ENCODE measurements at places on chromosomes 11 and 22. TPM values are rescaled to one million over a fixed set of nuclear protein-coding genes. Genes with fewer than 3 reads are reported as not detected.

Gene APOL1
- 0.13 TPM for total RNA-seq

DNA sequence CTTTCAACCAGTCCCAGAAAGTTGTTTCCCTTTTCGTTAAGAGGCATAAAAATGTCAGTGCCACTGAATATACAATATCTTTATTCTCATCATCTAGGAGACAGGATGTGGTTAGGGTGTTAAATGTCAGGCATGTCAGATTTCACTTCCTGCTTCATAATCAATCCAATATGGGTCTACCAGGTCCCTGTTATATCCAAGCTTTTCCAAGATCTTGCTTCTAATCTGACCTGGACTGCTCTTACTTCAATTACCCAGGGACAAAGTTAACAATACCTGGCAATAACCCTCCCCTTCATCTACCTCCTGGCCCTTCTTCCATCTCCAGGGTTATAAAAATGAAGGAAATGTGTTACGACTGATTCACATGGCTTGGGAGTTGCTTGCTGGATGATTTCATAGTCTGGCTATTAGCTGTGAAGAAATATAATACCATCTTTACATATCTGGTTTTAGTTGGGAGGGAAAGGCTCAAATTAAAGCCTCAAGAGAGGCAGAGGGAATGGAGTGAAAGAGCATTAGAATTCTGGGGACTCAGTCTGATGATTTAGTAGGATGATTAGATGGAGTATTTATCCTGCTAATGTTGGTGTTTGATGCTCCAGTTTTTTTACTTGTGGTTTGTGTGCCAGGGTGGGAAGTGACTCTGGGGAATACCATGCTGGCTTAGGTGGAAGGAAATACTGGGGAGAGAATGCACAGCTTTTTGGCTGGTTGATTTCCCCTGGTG lies 534.3 kb downstream of the ETS1 start:
- H3K4me3 ChIP-seq, result no peak overlapping the region
- no peaks in the 10 kb centered on the region for H3K4me1 ChIP-seq
- H3K27me3 ChIP-seq, result no peaks in the 10 kb centered on the region
- DNase-seq, result no peak

GRCh38 chr11:46554213-46555147 lies 39.3 kb downstream of the AMBRA1 start:
- no peak overlapping the region for H3K4me3 ChIP-seq
- H3K27me3 ChIP-seq, result no peaks in the 10 kb centered on the region
- H3K4me1 ChIP-seq, result peaks cover 3% of the 10 kb centered on the region
- DNase-seq, result no peak

Gene GAL
- 65.2 TPM for total RNA-seq

Gene MS4A10
- not detected for total RNA-seq

Gene CLCF1
- 2.1 TPM for total RNA-seq

DNA sequence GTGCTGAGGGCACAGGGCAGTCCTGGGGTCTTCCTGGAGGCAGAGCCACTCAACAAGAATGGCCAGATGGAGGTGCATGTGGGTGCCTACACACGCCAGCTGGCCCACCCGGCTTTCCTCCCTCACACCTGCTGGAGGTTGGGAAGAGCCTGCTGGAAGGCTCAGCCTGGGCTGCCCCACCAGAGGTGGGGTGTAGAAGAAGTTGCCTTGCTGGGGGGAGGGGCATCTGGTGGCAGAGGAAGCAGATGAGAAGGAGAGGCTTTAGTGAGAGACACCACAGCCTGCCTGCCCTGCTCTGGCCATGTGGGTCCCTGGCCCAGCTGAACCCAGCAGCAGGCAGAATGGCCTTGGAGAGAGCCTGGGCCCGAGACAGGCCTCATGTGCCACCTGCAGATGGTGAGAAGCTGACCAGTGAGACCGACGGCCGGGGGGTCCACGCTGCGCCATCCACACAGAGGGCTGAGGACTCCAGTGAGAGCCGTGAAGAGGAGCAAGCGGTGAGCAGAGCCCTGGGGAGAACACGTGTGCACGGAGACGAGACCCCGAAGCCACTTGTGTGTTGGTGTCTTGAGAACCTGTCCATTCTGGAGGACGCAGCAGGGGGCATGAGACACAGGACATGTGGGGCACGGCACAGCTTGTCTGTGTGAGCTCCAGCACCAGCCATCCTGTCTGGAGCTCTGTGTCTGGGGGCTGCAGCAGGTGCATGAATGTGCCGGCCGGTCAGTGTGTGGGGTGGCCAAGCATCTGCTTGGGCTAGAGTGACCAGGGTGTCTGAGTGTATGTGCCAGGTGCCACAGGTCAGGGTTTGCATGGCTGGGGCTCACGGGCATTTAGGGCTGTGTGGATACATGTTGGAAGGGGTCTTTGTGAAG lies 2.7 kb downstream of the B4GALNT4 start:
- no peaks in the 10 kb centered on the region for H3K4me1 ChIP-seq
- H3K4me3 ChIP-seq, result no peak overlapping the region
- H3K36me3 ChIP-seq, result peaks cover 32% of the 10 kb centered on the region
- no peak overlapping the region for H3K27ac ChIP-seq

- peak; percentile 88 for DNase-seq
- peaks cover 3% of the 10 kb centered on the region for H3K27me3 ChIP-seq
- H3K4me3 ChIP-seq, result peak overlapping the region; percentile 31
- H3K36me3 ChIP-seq, result no peaks in the 10 kb centered on the region
- H3K27ac ChIP-seq, result no peak overlapping the region
- no peaks in the 10 kb centered on the region for H3K4me1 ChIP-seq
These were observed 50.3 kb downstream of the CD6 start for GRCh38 chr11:61021661-61022212.

- no peaks in the 10 kb centered on the region for H3K36me3 ChIP-seq
- peaks cover 2% of the 10 kb centered on the region for H3K27me3 ChIP-seq
- peaks cover 6% of the 10 kb centered on the region for H3K4me1 ChIP-seq
- no peak overlapping the region for H3K4me3 ChIP-seq
- H3K27ac ChIP-seq, result no peak overlapping the region
These were observed 7.4 kb downstream of the BMAL1 start for GRCh38 chr11:13284776-13285588.

DNA sequence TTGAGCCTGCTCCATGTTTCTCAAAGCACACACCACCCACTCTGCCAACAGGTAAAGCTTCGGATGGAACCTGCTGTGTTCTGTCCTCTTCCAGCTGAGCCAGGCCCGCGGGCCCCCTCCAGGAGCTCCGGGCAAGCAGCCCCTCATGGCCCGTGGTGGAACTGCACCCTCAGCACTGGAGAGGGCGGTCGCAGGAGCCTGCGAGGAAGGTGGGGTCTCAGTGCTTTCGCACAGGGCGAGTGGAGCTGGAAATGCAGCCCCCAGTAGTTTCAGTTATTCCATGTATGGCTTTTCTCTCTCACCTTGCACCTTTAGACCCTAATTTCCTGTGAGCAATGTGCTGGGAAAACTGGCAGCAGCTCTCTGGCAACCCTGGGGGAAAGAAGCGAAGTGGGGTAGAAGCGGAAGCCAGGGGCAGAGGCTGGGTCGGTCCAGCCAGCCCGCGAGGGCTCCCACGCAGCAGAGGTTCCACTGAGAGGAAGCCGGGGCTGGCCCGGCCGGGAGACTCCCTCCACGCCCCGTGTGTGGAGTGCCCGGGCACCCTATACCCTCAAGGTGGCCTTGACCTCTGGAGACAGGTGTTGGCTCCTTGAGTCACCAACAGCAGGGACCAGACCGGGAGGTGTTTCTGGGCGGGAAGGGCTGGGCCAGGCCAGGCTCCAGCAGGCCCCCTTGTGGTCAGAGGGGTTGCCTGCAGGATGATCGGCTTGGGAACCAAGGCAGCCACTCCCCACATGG lies 119.9 kb upstream of the TMEM45B start:
- peak; percentile 90 for DNase-seq
- no peaks in the 10 kb centered on the region for H3K27me3 ChIP-seq
- H3K36me3 ChIP-seq, result no peaks in the 10 kb centered on the region
- H3K4me1 ChIP-seq, result no peaks in the 10 kb centered on the region

Gene CASP5
- not detected for total RNA-seq

- H3K36me3 ChIP-seq, result no peaks in the 10 kb centered on the region
- DNase-seq, result no peak
- H3K27me3 ChIP-seq, result no peaks in the 10 kb centered on the region
- H3K27ac ChIP-seq, result no peak overlapping the region
These were observed 108.2 kb downstream of the SIK3 start for GRCh38 chr11:116990061-116990473.
